Adipocyte (in vitro differentiated cells): ENCODE measurements at places on chromosomes 11 and 22.
A peak's percentile ranks its signal among the peaks of the same experiment; 100 is the strongest.

DNA sequence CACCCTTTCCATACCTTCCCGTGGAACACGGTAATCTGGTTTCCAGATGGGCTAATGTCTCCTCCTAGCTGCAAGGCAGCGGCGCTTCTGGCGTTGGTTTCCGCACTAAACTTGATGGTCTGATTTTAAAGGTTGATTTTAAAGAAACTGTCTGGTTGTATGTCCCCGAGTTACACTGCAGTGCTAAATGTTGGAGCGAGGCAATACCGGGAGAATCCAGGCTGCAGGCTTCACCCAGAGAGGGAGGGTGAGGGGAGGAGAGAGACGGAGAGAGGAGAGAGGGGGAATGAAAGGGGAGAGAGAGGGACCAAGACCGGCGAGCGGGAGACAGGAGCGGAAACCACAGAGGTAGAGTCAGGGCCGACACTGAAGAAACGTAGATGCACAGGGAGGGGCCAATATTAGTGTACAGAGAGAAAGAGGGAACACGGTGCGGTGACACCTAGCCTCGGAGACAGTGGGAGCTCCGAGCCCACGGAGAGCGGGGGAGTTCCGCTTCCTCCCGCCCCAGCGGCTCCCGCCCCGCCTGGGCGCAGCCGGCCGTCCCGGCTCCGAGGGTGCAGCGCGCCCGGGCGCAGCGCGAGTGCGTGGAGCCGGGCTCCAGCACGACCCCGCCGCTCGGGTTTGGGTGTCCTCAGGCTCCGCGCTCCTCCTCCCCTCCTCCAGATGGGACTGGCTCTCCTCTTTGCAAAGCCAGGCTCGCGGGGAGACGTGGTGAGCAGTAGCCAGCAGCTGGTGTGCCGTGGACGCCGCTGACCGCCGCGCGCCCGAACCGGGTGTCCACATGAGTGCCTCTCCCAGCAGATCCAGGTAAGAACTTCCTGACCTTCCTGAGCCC lies 71.9 kb upstream of the GRAMD1B start:
- DNase-seq, result peak; percentile 33

- DNase-seq, result no peak
Measured at GRCh38 chr22:39621826-39622225, 51.3 kb downstream of the CACNA1I start.

DNA sequence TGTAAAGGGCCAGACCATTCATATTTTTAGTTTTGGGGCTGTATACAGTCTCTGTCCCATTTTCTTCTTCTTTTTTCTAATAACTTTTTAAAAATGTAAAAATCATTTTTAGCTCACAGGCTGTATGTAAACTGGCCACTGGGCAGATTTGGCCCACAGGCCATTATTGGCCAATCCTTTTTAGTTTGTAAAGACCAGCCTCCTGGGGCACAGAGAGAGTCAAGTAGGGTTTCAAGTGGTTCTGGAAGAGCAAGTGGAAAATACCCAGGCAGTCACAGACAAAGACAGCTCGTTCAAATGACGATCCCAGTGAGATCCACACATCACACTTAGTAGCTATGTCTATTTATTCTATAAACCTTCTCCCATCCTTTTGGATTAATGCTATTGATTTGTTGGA lies 150.2 kb upstream of the ARHGAP20 start:
- no peak for DNase-seq

DNA sequence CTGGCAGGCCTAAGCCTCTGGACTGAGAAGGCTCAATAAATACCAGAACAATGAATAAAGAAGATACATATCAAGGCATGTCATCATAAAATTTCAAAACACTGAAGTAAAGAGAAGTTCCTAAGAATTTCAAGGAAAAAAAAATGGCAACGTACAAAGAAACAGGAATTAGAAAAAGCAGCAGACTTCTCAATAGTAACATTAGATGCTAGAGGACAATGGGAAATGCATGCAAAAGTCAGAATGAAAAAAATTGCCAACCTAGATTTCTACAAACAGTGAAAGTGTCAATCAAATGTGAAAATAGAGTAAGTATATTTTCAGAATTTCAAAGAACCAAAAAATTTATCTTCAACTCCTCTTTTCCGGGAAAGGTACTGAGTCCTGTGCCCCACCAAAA lies 125.0 kb downstream of the KCNC1 start:
- no peak for DNase-seq

GRCh38 chr22:28172892-28173670 lies 254.0 kb upstream of the PITPNB start:
- no peak for DNase-seq

DNA sequence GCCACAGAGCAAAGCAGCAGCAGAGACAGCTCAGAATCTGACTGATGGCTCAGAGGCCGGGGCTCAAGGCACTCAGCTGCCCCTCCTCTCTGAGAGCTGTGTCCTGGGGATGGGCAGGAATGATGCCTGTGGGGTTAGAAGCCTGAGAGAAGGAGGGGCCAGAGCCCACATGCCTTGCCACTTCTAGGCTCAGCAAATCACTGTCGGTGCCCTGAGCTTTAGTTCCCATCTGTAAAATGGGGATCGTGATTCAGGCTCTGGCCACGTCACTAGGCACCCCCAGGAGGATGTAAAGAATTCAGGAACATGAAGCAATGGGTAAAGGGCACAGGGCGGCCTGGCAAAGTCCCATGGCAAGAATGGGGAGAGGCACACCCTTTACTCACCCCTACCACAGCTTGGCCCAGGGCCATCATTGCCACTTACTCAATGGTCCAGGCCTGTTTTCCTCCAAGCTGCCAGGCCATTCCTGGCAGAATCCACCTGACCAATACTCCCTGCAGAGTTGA lies 3.4 kb upstream of the CDC42EP2 start:
- DNase-seq, result no peak

GRCh38 chr11:42407341-42407740 lies 904.5 kb upstream of the API5 start:
- no peak for DNase-seq

GRCh38 chr22:37924386-37925065 lies 18.4 kb downstream of the MICALL1 start:
- no peak for DNase-seq

GRCh38 chr22:29813563-29813962 lies 24.5 kb downstream of the ASCC2 start:
- no peak for DNase-seq

DNA sequence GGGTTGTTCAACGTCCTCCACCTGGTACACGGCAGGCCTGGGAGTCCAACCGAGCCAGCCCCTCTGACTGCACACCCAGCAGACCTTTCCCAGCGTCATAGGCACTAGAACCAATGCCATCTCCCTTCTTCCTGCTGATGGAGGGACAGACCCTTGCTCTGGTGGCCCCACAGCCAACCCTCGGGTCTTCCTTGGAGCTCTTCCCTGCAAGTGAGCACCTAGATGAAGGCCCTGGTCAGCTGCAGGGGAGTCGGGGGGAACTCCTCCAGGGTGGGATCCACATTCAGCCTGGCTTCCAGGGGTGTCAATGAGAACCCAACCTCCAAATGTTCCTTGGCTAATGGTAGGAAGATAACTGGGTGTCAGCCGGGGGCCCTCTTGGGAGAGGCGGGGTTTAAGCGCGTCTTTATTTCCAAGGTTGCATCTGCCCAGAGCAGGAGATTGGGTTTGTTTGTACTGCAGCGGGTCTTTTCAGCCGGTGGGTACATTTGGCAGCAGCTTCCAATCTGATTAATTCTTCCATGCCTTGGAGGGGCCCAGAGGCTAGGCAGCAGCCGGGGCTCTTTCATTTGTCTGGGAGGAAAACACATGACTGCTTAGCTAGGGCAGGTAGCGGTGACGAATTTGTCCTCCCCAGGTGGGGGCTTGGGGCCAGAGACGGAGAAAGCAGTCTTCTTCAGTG lies 56.0 kb upstream of the SHISAL1 start:
- DNase-seq, result no peak

- DNase-seq, result no peak
Measured at GRCh38 chr11:17558025-17558780, 11.1 kb downstream of the OTOG start.
